ENCODE measurements at places on chromosomes 3 and 15. TPM values are rescaled to one million over a fixed set of nuclear protein-coding genes. Genes with fewer than 3 reads are reported as not detected.

CLDN16 gene
- total RNA-seq: 0.45 TPM

ISG20 gene
- 16.3 TPM for total RNA-seq

GRCh38 chr3:172705170-172705569 is 5.7 kb downstream of the NCEH1 start:
- H3K36me3 ChIP-seq: no peaks in the 10 kb centered on the region
- no peak overlapping the region for H3K27ac ChIP-seq
- H3K4me3 ChIP-seq: no peak overlapping the region
- DNase-seq: no peak
- no peaks in the 10 kb centered on the region for H3K27me3 ChIP-seq

DNA sequence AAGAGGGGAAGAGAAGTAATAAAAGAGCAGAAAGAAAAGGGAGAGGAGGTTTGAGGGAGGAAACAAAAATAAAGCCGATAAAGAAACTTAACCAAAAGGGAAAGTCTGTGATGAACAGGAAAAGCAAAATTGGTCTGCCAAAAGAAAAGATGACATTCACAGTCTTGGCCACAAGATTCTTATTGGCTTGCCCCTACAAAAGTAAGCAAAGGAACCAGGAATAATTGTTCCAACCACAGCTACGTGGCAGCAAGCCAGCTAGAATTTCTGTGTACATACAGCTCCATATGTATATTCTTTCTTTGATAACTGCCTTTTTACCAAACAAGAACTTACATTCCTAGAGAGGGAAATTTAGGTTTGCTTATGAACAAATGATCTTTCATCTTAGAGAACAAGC is 79.6 kb downstream of the MLH1 start:
- H3K4me3 ChIP-seq: peak overlapping the region; percentile 8
- H3K4me1 ChIP-seq: no peaks in the 10 kb centered on the region
- DNase-seq: peak; percentile 84
- peak overlapping the region; percentile 61 for H3K27ac ChIP-seq
- no peaks in the 10 kb centered on the region for H3K27me3 ChIP-seq
- H3K36me3 ChIP-seq: no peaks in the 10 kb centered on the region

ZNF717 gene
- 15.2 TPM for total RNA-seq

- peaks cover 5% of the 10 kb centered on the region for H3K36me3 ChIP-seq
- peak overlapping the region; percentile 99 for H3K27ac ChIP-seq
- peaks cover 22% of the 10 kb centered on the region for H3K4me1 ChIP-seq
- no peak for DNase-seq
- H3K27me3 ChIP-seq: no peaks in the 10 kb centered on the region
These were observed 799 bp downstream of the SERF2 start for GRCh38 chr15:43792761-43793476.

SERINC4 gene
- 3.9 TPM for total RNA-seq

GRCh38 chr3:128456776-128457715 is 9.6 kb downstream of the DNAJB8 start:
- DNase-seq: no peak
- no peaks in the 10 kb centered on the region for H3K27me3 ChIP-seq
- no peak overlapping the region for H3K4me3 ChIP-seq
- no peaks in the 10 kb centered on the region for H3K36me3 ChIP-seq

- H3K27ac ChIP-seq: no peak overlapping the region
- H3K4me3 ChIP-seq: no peak overlapping the region
- H3K27me3 ChIP-seq: no peaks in the 10 kb centered on the region
- no peaks in the 10 kb centered on the region for H3K36me3 ChIP-seq
- DNase-seq: no peak
- no peaks in the 10 kb centered on the region for H3K4me1 ChIP-seq
These were observed 27.1 kb upstream of the CNTN4 start for GRCh38 chr3:2071531-2071930.

DNA sequence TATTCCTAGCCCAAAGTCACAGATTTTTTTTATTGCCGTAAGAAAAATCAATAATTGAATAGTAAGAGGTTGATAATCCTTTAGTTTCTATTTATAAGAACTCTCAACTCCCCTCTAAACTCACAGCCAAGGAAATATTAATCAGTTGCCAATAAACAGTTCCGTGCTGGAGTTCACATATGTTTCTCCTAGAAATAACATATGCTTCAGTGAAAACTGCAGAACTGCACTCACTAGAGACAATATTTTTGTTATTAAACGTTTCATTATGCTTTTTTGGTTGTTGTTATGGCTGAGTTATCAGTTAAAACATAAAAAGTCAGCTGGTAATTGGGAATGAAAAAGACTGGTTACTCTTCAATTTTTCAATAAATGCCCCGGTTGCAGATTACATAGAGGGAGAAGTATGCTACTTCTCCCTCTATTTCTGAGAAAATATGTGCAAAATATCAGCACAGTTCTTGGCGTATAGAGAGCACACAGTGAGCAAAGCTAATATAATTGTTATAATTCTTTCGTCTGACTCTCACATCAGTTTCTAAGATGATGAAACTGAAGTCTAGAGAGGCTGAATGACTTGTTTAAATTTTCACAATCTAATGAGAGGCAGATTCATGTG is 781.2 kb upstream of the GRM7 start:
- no peak for DNase-seq
- H3K27me3 ChIP-seq: no peaks in the 10 kb centered on the region
- no peaks in the 10 kb centered on the region for H3K36me3 ChIP-seq
- no peaks in the 10 kb centered on the region for H3K4me1 ChIP-seq
- no peak overlapping the region for H3K4me3 ChIP-seq

WDR93 gene
- 0.18 TPM for total RNA-seq

SLC28A2 gene
- total RNA-seq: 0.51 TPM

DNA sequence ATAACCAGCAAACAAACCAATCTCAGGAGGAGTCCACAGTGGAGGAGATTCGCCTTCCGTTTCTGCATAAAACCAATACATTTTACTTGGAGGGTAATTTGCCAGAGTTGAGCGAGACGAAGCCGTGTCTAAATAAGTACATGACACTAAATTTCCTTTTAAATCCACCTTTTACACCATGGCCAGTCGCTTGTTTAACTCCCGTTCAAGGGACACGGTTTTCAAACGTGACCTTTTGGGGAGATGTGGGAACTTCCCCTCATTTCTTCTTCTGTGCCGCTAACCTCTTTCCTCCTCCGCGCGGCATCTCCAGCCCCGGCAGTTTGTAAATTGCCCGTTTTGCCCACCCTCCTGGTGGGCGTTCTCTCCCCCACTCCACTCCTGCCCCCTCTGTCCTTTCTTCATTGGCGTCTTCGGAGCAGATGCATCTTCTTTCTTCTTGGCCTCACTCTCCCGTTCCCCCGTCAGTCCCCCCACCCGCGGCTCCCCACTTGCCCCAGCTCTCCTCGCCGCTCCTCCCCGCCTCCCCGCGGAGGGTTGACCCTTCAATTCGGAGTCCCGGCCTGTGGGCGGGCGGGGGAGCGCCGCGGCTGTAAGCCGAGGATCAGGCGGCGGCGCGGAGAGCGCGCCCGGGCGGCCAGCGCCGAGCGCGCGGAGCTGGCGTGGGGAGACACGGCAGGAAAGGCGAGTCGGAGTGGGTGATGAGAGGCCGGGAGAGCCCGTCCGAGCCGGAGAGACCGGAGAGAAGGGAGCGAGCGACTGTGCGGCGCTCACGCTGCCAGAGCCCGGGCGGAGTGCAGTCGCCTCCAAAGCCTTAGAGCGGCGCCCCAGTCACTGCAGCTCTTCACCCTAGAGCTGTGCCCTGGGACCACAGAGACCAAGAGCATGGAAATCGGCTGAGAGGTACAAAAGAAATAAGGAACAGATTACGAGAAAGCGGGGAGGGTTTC is at the start of gene NLGN1:
Gene NLGN1 (plus strand): TSS at position 584 of the 950 bp plus-strand sequence.
- peak; percentile 66 for DNase-seq
- H3K4me3 ChIP-seq: peak within 1 kb of the TSS; percentile 54
- peak within 1 kb of the TSS; percentile 73 for H3K27ac ChIP-seq

DNA sequence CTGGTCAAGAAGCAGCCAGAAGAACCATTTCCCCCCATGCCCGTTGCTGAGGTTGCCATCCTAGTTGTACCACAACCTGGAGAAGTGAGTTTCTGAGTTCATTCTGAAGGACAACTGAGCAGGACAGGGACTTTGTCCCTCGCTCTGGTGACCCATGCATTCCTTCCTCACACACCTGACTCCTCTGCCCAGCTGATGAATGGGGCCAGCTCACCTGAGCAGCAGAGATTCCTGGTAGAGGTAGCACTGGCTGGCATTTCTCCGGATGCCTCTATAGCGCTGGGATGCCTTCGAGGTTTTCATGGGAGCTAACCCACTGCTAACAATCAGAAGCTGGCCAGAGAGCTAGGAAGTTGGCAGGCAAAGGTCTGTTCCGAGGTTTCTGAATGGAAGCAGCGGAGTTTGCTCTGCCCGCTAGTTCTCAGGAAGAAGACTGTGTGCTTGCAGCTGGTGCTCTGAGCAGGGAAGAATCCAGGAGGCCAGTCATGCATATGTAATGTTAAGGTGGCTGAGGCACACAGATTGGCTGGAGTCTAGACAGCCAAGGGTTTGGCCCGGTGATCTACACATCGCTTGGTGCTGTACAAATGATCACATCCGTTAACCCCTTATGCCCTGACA is at the start of gene TMC3:
Gene TMC3 (minus strand): TSS at position 439 of the 621 bp plus-strand sequence. CDS start 136 bp downstream, at position 303.
- H3K27me3 ChIP-seq: no peaks in the 10 kb centered on the region
- no peaks in the 10 kb centered on the region for H3K4me1 ChIP-seq
- H3K36me3 ChIP-seq: no peaks in the 10 kb centered on the region
- DNase-seq: no peak

DNA sequence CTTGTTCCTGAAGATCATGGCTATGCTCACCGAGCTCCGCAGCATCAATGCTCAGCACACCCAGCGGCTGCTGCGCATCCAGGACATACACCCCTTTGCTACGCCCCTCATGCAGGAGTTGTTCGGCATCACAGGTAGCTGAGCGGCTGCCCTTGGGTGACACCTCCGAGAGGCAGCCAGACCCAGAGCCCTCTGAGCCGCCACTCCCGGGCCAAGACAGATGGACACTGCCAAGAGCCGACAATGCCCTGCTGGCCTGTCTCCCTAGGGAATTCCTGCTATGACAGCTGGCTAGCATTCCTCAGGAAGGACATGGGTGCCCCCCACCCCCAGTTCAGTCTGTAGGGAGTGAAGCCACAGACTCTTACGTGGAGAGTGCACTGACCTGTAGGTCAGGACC is 35.2 kb downstream of the NR1I2 start:
- no peak overlapping the region for H3K27ac ChIP-seq
- H3K4me1 ChIP-seq: no peaks in the 10 kb centered on the region
- H3K4me3 ChIP-seq: no peak overlapping the region
- DNase-seq: no peak
- no peaks in the 10 kb centered on the region for H3K36me3 ChIP-seq

PEX5L gene
- 1.1 TPM for total RNA-seq

ANKRD63 gene
- 2.7 TPM for total RNA-seq

GRCh38 chr3:38140326-38141172 is 2.1 kb downstream of the MYD88 start:
- no peak overlapping the region for H3K4me3 ChIP-seq
- H3K4me1 ChIP-seq: peaks cover 3% of the 10 kb centered on the region
- no peak for DNase-seq
- H3K27me3 ChIP-seq: no peaks in the 10 kb centered on the region

- H3K27ac ChIP-seq: no peak overlapping the region
- no peaks in the 10 kb centered on the region for H3K36me3 ChIP-seq
- H3K4me3 ChIP-seq: no peak overlapping the region
- no peak for DNase-seq
These were observed 13.0 kb downstream of the MCM2 start for GRCh38 chr3:127611251-127611650.

DNA sequence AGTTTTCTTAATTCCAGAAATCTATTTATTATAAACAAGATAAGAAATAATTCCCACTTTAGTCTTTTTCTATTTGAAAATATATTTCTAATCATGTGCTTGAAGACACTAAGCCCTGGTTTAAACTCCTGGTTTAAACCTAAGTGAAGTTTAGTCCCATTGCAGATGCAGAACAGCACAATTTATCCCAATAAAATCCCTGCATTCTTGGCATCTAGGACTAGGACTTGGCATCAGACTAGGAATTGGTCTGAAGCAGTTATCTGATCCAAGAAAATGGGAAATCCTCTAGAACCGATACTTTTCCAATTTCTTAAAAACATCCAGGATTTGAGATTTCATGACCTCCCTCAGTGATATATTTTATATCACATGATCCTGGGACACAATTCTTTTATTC is 168.8 kb upstream of the VEPH1 start:
- no peak overlapping the region for H3K4me3 ChIP-seq
- H3K36me3 ChIP-seq: no peaks in the 10 kb centered on the region
- no peaks in the 10 kb centered on the region for H3K27me3 ChIP-seq
- no peaks in the 10 kb centered on the region for H3K4me1 ChIP-seq

ISL2 gene
- total RNA-seq: 2.4 TPM

DNA sequence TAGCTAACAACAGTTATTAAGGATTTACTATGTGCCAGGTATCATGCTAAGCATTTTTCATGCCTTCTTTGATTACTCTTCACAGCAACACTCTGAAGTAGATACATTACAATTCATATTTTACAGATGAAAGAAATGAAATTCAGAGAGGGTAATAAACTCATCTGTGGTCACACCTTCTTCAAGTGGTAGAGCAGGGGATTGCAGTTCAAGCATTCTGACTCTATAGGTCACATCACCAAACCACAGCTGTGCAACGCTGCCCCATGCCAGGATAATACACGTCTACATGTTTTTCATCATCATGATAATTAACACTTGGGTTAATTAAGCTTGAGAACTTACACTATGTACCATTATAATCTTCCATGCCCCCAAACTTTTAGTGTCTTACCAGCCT is 98.5 kb downstream of the LRRC3B start:
- no peak for DNase-seq
- no peaks in the 10 kb centered on the region for H3K27me3 ChIP-seq
- H3K4me1 ChIP-seq: no peaks in the 10 kb centered on the region
- H3K36me3 ChIP-seq: no peaks in the 10 kb centered on the region
- H3K4me3 ChIP-seq: no peak overlapping the region

CGNL1 gene
- total RNA-seq: 49.0 TPM

ZNF662 gene
- 8.6 TPM for total RNA-seq

- H3K36me3 ChIP-seq: no peaks in the 10 kb centered on the region
- H3K4me1 ChIP-seq: no peaks in the 10 kb centered on the region
These were observed 26.8 kb upstream of the RPL29 start for GRCh38 chr3:52022323-52023100.

DNA sequence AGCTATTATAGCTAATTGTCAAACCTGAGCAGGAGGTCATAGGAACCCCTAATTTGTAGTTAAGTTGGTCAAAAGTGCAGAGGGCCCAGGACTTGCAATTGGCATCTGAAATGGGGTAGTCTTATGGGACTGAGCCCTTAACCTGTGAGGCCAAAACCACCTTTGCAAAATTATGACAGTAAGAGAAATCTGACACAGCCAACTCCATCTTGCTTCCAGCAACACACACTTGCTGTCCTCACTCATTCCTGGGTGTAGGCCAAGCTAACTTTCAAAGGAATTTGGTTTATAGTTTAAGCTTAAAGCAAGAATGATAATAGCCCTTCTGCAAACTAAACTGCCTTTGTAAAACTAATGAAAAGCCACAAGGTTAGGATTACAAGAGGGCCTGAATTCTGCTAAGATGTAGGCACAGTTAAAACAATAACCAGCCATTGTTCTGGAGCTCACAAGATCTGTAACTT is 57.6 kb upstream of the FRMD4B start:
- H3K4me1 ChIP-seq: no peaks in the 10 kb centered on the region
- H3K36me3 ChIP-seq: no peaks in the 10 kb centered on the region
- H3K27me3 ChIP-seq: no peaks in the 10 kb centered on the region
- no peak overlapping the region for H3K4me3 ChIP-seq
- H3K27ac ChIP-seq: no peak overlapping the region
- DNase-seq: no peak

GRCh38 chr3:122679882-122680474 is 661 bp upstream of the PARP14 start:
- no peaks in the 10 kb centered on the region for H3K36me3 ChIP-seq
- H3K4me1 ChIP-seq: no peaks in the 10 kb centered on the region
- H3K27ac ChIP-seq: peak overlapping the region; percentile 96
- DNase-seq: no peak
- H3K4me3 ChIP-seq: peak overlapping the region; percentile 83

Data from prostate gland (tissue), 2 donors.